ENCODE measurements at places on chromosomes 16 and 17. TPM values are rescaled to one million over a fixed set of nuclear protein-coding genes. Genes with fewer than 3 reads are reported as not detected.

DNA sequence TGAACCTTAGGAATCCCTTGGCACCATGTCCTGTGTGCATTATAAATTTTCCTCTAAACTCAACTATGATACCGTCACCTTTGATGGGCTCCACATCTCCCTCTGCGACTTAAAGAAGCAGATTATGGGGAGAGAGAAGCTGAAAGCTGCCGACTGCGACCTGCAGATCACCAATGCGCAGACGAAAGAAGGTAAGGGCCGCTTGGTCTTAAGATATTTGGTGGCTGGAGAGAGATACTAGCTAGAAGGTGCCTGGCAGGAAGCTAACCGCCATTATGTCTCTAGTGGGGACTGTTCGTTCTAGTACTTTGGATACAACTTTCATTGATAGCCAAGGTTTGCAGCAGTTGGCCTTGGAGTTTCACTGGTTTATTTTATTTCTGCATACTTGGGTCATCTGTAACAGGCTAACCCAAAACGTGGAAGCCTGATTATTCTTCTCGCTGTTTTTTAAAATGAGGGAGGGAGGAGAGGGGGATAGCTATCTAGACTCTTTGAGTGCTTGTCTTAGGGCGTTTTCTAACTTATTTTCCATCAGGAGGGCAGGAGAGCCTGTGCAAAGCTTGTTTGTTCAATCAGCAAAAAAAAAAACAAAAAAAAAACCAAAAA, 1.3 kb downstream of the RBBP6 start:
- H3K36me3 ChIP-seq, result peaks cover 7% of the 10 kb centered on the region
- H3K27me3 ChIP-seq, result no peaks in the 10 kb centered on the region
- DNase-seq, result no peak

- H3K36me3 ChIP-seq, result no peaks in the 10 kb centered on the region
- DNase-seq, result no peak
- no peak overlapping the region for H3K4me3 ChIP-seq
- no peak overlapping the region for H3K27ac ChIP-seq
- no peaks in the 10 kb centered on the region for H3K27me3 ChIP-seq
These were observed 88.6 kb downstream of the USP31 start for GRCh38 chr16:23060458-23061320.

PSMB10 gene
- total RNA-seq, result 13.9 TPM

DNA sequence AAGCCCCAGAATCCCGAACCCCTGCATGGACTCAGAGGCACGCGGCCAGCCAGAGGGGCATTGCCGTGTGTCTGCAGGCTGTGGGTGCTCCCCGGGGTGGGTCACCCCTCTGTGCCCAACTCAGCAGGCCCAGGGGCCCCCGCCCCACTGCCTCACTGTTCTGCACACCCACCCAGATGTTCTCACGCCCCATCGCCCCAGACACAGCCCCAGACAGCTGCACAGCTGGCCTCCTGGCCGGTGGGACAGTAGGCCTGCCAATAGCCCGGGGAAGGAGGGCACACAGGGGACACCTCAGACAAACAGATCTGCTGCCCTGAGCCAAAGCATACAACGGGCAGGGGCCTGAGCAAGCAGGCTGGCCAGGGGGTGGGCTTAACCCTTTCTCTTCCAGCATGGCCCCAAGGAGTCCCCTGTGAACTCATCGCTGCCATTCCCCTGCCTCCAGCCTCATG, 27.6 kb upstream of the NXPH3 start:
- no peaks in the 10 kb centered on the region for H3K36me3 ChIP-seq
- H3K27ac ChIP-seq, result no peak overlapping the region
- no peaks in the 10 kb centered on the region for H3K27me3 ChIP-seq
- DNase-seq, result peak; percentile 56

- no peaks in the 10 kb centered on the region for H3K27me3 ChIP-seq
- H3K27ac ChIP-seq, result no peak overlapping the region
These were observed 31.0 kb downstream of the HEATR3 start for GRCh38 chr16:50096791-50097190.

DNA sequence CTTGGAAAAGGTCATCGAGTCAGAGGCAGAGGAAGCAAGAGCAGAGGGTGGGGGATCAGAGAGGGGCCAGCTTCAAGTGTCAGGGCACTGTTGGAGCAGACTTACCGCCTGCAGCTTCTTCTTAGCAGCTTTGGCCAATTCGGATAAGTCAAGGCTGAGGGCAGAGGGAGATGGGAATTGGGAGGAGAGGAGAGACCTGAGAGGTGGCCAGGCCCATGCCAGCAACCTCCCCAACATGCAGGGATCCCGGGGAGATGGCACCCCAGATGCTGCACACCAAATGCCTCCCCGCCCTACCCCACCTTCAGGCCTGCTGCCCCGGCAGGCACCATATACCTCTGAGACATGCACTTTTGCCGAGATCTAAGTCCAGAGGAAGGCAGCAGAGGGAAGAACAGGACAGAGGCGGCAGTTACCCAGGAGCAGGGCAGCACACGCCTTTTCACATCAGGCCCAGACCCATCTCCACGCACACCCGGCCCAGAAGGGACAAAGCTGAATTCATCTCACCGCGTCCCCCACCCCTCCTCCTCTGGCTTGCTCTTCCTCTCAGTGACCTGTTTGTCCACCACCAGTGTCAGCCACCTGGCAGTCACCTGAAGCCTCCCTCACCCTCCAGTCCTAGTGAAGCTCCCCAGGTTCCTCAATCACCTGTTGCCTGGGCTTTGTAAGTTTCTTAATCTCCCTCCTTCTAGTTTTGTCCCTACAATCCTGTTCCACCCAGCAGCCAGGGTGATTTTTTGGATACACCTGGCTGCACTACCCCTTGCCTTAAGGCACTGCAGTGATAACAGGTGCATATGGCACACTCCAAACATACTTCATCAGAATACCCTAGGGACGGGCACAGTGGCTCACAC, 10.4 kb downstream of the TP53I13 start:
- H3K27ac ChIP-seq, result no peak overlapping the region
- H3K27me3 ChIP-seq, result no peaks in the 10 kb centered on the region
- peaks cover 4% of the 10 kb centered on the region for H3K4me1 ChIP-seq
- H3K36me3 ChIP-seq, result peaks cover 45% of the 10 kb centered on the region
- DNase-seq, result no peak

GRCh38 chr17:79220201-79220712, 145.6 kb downstream of the ENGASE start:
- H3K4me1 ChIP-seq, result no peaks in the 10 kb centered on the region
- peak overlapping the region; percentile 15 for H3K4me3 ChIP-seq
- no peak overlapping the region for H3K27ac ChIP-seq
- H3K27me3 ChIP-seq, result peaks cover 5% of the 10 kb centered on the region

GRCh38 chr17:4877089-4877488, 22.2 kb upstream of the C17orf107 start:
- H3K4me1 ChIP-seq, result no peaks in the 10 kb centered on the region
- no peak overlapping the region for H3K4me3 ChIP-seq
- DNase-seq, result no peak
- no peaks in the 10 kb centered on the region for H3K27me3 ChIP-seq
- peaks cover 13% of the 10 kb centered on the region for H3K36me3 ChIP-seq

- no peaks in the 10 kb centered on the region for H3K36me3 ChIP-seq
- H3K4me3 ChIP-seq, result no peak overlapping the region
- no peaks in the 10 kb centered on the region for H3K4me1 ChIP-seq
- DNase-seq, result peak; percentile 48
- no peak overlapping the region for H3K27ac ChIP-seq
- no peaks in the 10 kb centered on the region for H3K27me3 ChIP-seq
These were observed 71.8 kb upstream of the MRTFB start for GRCh38 chr16:13999071-13999894.

KCNJ18 gene
- total RNA-seq, result not detected
